ENCODE measurements at places on chromosomes 3 and 15.

DNA sequence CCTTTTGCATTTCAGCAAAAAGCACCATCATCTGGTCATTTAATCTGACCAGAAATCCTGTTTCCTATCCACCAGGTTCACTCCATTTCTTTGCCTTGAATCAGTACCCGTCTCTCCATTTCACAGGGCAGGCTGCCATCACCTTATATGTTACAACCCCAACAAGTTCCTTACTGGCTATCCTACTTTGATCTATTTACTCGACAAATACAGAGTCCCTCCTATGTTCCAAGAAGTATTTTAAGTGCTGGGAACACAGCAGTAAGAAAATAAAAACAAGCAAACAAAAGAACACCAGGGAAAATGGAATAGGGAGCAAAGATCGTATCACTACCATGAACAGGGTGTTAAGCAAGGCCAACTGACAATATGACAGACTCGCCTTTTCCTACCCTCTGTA, 295.2 kb upstream of the WNT5A start:
- no peak for DNase-seq

DNA sequence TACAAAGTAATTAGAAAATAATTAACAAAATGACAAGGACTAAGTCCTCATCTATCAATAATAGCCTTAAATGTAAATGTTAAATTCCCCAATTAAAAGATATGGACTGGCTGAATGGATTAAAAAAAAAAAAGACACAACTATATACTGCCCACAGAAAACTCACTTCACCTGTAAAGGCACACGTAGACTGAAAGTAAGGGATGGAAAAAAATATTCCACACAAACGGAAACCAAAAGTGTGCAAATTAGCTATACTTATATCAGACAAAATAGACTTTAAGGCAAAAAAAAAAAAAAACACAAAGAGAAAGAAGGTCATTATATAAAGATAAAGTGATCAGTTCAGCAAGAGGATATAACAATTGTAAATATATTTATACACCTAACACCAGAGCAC, 111.4 kb upstream of the ZBED2 start:
- no peak for DNase-seq

- DNase-seq, result peak; percentile 23
Observed at GRCh38 chr3:151011427-151011826, 38.9 kb upstream of the CLRN1 start.

GRCh38 chr3:172129498-172129849, 90.1 kb downstream of the FNDC3B start:
- no peak for DNase-seq

GRCh38 chr3:70731046-70731445, 418.6 kb upstream of the MDFIC2 start:
- no peak for DNase-seq

DNA sequence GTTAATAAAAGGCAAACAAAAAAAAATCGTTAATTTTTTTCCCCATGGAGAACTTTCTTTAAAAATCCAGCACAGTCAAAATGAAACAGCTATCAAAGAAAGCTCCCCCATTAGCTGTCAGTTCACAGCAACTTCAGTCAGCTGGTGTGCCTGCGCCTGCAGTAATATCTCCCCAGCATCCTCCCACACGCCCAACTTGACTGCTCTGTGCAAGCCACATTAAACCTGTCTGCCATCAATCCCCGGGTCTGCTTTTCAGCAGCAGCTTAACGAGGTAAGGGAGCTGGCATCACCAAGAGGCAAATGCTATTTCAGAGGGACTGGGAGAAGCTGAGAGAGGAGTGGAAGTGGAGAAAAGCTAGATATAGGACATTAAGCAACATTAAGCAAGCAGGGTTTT, 337.5 kb downstream of the GAP43 start:
- no peak for DNase-seq

DNA sequence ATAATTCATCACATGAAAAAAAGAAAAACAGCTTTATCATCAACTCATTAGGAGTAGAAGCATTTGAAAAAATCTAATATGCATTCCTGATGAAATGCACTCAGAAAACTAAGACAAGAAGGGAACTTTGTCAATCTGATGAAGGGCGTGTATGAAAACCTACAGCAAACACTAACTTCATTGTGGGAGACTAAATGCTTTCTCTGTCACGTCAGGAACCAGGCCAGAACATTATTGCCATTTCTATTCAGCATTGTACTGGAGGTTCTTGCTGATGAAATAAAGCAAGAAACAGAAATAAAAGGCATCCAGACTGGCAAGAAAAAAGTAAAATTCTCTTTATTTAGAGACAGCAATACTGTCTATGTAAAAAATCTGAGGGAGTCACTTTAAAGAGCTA, 235.2 kb downstream of the GABRB3 start:
- no peak for DNase-seq

DNA sequence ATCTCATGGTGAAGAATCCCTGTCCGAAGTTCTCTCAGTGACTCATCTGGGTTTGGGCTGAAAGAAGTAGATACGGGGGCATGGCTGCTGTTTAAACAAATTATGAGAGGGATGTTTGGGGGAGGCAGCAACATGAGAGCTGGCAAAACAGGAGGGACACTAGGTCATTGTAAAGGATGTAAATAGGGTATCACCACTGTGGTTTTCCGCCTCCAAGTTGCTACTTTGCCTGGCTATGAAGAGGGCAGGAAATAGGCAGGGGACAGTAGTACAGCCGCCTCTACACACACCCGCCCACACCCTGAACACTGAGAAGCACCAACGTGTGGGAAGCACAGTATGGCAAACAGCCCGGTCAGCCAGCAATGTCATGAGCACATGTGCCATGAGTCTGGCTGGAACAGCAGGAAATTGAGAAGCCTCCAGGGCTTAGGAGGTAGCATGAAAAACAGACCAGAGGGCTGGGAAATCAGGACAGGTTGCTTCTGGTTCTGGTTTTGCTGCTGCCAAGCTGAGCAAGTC, 17.1 kb downstream of the HEXA start:
- peak; percentile 82 for DNase-seq

DNA sequence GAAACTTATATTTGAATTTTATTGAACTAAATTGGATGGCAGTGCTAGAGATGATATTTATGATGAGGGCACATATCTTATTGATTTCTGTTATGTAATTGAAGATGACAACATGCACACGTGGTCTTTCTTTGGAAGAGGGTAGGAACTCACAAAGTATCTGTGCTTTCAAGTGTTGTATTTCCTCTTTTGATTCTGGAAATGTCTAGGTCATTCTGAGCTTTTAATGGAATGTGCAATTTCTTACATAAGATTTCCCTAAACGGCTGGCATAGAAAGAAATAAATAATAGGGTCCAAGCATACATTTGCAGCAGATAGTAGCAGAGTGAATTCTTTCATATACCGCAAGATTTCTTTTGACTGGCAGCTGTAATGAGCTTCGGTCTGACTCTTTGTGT, 10.1 kb upstream of the GPR171 start:
- DNase-seq, result no peak

- no peak for DNase-seq
Observed at GRCh38 chr3:138688871-138689299, 80.3 kb downstream of the FAIM start.

GRCh38 chr3:181561139-181562031, 150.3 kb upstream of the SOX2 start:
- no peak for DNase-seq

- peak; percentile 63 for DNase-seq
Observed at GRCh38 chr3:59426821-59427565, 377.2 kb upstream of the CFAP20DC start.

GRCh38 chr3:171586274-171586673, 126.1 kb upstream of the TNIK start:
- no peak for DNase-seq

- no peak for DNase-seq
Observed at GRCh38 chr3:141405025-141405424, 36.7 kb downstream of the ZBTB38 start.

DNA sequence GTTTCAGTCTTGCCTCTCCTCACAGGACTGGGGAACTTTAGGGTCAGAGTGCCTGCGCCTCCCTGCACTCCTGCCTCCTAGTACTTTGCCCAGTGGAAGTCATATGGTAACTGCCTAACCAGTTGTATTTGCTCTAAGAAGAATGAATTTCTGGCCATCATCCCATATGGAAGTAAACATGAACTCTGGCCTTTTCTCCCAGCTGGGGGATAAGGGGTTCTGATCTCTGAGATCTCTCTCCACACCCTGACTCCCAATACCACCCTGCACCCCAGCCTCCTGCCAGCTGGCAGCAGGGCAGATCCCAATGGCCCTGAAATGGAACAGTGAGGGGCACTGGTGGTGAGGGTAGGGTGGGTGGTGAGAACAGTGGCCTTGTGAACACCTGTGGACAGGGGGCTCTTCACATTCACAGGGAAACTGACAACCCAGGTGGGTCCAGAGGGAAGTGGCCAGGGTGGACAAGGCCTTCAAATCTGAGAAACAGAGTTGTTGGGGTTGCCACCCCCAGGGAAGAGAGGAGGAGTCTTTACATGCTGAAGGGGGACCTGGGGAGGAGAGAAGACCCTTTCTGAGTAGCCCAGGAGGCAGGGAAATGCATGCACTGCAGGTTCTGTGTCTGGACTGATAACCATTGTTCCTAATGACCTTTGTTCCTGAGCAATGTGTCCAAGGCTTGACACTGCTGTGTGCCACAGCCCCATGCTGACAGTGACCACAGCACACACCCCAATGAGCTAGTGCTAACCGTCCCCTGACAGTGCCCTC, 36.9 kb downstream of the RHCG start:
- DNase-seq, result no peak

- DNase-seq, result no peak
Observed at GRCh38 chr15:90231028-90232017, 2.4 kb downstream of the CIB1 start.

DNA sequence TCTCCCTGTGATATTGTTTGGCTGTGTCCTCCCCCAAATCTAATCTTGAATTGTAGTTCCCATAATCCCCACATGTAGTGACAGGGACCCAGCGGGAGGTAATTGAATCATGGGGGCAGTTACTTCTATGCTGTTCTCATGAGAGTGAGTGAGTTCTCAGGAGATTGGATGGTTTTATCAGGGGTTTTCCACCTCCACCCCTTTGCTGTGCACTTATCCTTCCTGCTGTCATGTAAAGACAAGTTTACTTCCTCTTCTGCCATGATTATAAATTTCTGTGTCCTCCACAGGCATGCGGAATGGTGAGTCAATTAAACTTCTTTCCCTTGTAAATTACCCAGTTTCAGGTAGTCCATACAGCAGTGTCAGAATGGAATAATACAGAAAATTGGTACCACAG, 24.7 kb downstream of the TUSC7 start:
- DNase-seq, result no peak

DNA sequence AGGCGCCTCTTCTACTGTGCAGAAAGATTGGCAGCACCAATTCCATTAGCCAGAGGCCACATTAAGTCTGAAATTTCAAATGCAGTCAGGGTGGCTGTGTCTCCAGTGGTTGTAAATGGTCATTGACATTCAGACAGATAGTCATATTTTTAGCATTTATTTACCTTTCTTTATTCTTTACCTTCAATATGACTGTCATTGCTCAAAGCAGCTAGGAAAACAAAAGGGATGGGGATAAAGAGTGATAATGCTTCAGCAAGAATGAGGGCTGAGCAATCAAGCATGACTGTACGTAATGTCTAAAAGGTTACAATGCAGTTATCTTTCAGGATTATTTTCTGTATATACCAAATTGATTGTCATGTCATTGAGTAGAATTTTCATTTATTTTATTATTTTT, 360.4 kb downstream of the EFHB start:
- no peak for DNase-seq

DNA sequence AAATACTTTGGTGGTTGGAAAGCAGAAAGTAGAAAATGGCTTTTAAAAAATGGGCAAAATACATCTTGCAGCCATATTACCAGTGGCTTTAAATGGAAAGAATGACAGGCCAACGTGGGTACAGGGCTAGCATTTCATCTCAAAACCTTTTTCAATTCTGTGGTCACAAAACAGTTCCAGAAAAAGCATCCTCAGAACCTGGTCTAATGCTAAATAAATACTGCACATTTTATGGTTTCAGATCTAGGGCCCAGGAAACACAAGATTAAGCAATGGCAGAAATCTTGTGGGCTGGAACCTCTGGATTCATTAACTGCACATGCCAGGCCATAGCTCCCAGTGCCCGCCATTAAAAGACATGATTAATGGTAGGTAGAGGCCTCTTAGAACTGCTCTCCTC, 470.2 kb upstream of the RASGRP1 start:
- DNase-seq, result no peak

- DNase-seq, result no peak
Observed at GRCh38 chr3:169699070-169699469, 35.6 kb upstream of the MECOM start.

GRCh38 chr3:45100981-45101407, 45.2 kb downstream of the CDCP1 start:
- peak; percentile 37 for DNase-seq

- DNase-seq, result no peak
Observed at GRCh38 chr3:35900079-35900478, 260.8 kb downstream of the ARPP21 start.

- DNase-seq, result peak; percentile 28
Observed at GRCh38 chr3:151379083-151379734, 5.3 kb downstream of the P2RY12 start.

DNA sequence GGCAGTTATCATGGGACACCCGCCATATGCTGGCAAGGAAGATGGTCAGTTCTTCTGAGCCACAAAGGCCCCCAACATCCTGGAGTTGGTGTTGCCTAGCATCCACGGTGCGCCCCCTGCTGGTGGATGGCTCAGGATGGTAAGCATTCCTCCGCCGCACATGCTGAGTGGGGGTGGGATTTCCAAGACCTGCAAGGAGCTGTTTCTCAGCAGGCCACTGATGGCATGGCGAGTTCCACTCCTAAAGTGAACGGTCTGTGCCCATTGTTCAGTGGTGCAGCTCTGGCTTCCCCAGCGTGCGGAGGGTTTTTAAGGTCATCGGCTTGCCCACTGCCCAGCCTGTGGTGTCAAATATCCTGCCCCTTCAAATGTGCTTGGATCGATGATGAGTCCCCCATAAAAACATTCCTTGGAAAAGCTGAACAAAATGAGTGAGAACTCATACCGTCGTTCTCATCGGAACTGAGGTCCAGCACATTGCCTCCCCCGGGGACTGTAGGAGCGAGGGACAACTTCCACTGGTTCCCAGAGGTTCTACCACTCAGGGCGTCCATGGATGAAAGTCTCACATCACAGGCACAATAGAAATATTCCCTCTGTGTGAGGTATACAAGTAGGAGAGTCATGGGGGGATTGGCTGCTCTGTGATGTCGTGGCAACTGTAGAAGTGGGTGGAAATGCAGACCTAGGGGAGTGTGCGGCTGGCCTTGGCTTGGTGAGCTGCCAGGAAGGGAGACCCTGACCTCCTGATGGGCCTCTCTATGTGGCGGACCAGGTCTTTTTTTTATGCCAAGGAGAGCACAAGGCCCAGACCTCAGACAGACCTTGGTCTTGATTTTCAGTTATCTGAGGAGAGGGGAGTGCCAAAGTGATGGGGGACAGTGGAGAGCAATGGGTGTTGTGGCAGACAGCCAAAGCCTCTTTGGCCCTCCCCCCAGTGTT, 102.0 kb downstream of the SNRPN start:
- DNase-seq, result no peak
